Central memory CD4-positive, alpha-beta T cell (primary cell): ENCODE measurements at places on chromosomes 11 and 22.
A peak's percentile ranks its signal among the peaks of the same experiment; 100 is the strongest.

- no peak for DNase-seq
Measured at GRCh38 chr11:126317432-126317755, 13.5 kb downstream of the DCPS start.

DNA sequence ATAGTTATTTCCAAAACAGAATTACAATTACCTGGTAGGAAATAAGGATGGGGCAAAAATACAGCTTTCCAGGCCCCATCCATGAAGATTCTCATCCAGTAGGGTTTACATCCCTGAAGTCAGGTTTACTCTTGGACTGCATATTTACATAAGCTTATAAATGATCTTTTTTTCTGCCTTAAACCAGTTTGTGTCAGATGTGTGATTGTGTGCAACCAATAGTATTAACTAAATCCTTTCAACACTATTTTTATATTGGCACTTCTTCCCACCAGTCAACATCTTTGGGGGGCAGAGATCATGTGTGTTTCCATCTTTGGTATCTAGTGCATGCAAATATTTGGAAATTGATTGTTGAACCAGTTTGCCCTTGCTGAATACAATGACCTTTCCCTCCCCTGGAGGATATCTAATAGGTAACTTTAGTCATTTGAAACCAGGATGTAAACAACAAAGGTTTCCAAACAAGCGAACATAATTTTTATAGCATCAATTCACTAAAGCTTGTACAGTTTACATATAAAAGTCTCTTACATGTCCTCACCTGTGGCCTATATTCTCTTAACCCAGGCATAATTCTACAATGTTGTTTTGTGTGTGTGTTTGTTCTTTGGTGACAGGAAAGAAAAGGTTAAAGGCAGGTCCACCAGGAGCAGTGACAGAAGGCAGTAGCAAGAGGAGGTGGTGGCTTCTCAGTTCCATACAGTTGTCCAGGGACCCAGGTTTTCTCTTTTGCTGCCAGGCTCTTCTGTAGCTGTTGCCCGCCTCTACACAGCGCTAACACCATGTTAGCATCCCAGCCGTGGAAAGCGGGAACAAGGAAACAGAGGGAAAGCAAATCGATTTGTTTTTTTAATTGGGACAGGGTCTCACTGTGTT is 1.7 kb upstream of the ME3 start:
- no peak for DNase-seq

- DNase-seq: no peak
Measured at GRCh38 chr11:94537031-94537600, 6.6 kb upstream of the FUT4 start.

- DNase-seq: no peak
Measured at GRCh38 chr11:66336234-66337102, at the start of gene RIN1. Gene RIN1 (minus strand): TSS chr11:66336434. CDS start chr11:66336402, 32 bp downstream.

DNA sequence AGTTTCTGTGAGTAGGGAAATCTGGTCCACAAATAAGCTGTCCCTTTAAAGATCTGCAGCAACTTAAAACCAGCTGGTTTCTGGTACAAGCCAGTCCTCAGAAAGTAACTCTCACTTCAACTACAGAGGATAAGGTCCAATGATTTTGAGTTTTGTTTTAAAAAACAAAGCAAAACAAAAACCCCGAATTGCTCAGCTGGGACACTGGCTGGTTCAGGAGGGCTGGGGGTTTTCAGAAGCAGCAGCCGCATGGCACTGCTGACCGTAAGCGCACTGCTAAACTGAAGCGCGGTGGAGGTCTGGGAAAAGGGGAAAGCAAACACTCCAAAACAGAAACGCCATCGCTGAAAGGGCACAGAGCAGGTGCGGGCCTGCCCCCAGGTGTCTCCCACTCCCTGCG is 59.7 kb downstream of the MICAL3 start:
- DNase-seq: no peak

DNA sequence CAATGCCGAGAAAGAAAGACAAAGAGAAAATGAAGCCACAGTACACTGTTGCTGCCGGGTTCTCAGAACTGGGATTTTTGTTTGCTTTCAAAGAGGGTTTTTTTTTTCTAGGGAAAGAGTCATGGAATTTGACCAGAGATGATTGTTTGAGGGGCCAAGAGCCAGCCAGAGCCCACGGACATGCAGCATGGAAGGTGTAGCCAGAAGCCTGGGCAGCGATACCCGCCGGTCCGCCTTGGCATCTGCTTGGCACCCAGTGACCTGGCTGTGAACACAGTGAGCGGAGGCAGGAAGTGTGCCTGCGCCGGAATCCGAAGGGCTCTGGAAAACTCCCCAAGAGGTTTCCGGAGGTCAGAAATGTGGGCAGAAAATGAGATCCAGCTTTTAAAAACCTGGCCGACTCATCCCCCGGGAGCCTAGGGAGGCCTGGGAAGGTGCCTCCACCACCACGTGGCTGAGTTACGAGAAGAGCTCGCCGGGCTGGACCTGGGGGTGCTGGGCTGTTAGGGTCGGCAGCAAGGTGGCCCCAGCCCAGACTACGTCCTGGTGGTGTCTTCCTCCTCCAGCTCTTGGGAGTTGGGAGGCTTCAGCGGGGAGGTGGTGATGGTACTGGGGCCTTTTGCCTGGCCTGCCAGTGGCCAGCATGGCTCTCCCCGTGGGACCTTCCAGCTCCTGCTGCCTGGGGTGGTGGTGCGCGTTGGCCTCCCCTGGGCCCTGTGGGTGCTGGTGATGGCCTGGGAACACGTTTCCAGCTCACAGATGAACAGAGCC is 61.6 kb upstream of the PPARA start:
- DNase-seq: no peak

GRCh38 chr11:109062445-109062844 is 359.5 kb upstream of the C11orf87 start:
- DNase-seq: no peak

DNA sequence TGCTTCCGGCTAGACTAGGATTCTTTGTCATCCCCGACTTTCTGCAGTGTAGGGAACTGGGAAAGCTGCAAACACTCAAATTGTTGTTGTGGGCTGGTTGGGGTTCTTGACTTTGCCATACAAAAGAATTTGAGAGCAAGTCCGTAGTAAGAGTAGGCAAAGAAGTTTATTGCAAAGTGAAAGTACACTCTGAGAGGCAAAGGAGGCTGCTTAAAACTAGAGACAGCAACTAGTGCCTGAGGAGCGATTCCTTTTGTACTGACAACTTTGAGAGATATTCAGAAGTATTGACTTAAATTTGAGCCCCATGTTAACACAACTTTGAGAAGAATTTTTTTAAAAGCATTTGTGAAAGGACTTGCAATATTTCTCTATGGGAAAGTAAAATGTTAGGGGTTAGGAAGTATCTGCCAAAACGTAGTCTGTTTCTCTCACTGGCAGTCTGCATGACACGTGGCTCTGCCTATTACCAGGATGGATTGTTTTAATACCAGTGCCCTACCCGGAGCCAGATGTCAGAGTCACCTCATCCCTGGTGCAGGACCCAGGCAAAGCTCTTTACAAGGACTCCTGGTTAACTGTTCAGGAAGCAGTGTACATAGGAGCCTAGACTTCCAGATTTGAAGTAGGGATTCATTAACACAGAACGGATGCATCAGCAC is 85.0 kb upstream of the CLPB start:
- no peak for DNase-seq

GRCh38 chr22:44724859-44725258 is 22.9 kb downstream of the PRR5 start:
- no peak for DNase-seq

- no peak for DNase-seq
Measured at GRCh38 chr11:48101958-48102357, 114.7 kb upstream of the OR4B1 start.

- no peak for DNase-seq
Measured at GRCh38 chr22:37018815-37019308, 385 bp downstream of the TST start.

DNA sequence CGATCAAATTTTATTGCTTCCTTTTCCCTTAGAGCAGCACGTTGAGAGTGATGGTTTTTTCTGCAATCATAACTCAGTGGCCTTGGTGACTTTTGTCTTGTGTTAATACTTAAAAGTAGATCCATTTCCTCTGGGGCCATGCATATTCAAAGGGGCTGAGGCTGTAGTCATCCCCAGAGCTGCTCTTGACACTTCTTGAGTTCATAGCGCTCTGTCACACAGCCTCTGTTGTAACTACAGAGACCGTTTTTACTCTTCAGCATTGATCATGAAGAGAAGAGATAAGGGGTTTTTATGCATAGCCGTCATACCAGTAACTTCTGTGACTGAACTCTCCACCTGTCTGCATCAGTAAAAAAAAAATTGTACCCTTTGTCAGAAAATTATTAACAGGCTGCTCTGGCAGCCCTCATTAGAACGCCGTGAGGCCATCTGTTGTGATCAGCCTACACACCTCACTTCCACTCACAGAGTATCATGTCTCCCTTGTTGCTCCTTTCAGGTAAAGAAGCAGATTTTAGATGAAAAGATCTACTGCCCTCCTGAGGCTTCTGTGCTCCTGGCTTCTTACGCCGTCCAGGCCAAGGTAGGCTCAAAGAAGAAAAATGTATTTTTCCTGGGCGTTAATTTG is 38.4 kb downstream of the NF2 start:
- no peak for DNase-seq

- peak; percentile 13 for DNase-seq
Measured at GRCh38 chr11:34235189-34235588, 122.6 kb downstream of the ABTB2 start.

DNA sequence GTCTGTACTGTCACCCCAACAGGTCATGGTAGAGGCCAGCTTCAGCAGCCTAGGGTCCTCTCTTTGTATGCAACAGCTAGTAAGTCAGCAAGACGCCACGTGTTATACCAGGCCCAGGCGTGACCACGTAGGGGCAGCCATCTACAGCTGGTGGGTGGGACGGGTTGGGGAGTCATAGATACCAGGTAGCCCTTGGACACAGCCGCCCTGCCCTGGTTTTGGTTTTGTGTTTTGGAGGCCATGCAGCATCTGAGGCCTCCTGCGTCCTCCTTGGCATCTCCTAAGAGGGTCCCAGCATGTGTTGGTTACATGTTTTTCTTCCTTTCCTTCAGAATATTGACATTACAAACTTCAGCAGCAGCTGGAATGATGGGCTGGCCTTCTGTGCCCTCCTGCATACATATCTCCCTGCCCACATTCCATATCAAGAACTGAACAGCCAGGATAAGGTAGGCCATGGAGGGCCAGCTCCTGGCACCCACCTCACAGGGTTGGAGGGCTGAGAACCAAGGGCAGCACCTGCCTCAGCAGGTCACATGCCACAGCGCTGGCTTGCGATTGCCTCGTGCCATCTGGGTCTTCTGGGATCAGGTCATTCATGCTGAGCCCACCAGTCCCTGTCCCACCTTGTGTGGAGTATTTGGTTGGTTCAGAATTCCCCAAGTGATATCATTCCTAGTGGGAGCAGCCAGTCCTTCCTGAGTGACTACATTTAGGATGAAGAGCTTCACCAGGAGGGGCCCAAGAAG is 16.0 kb upstream of the ADORA2A start:
- no peak for DNase-seq

DNA sequence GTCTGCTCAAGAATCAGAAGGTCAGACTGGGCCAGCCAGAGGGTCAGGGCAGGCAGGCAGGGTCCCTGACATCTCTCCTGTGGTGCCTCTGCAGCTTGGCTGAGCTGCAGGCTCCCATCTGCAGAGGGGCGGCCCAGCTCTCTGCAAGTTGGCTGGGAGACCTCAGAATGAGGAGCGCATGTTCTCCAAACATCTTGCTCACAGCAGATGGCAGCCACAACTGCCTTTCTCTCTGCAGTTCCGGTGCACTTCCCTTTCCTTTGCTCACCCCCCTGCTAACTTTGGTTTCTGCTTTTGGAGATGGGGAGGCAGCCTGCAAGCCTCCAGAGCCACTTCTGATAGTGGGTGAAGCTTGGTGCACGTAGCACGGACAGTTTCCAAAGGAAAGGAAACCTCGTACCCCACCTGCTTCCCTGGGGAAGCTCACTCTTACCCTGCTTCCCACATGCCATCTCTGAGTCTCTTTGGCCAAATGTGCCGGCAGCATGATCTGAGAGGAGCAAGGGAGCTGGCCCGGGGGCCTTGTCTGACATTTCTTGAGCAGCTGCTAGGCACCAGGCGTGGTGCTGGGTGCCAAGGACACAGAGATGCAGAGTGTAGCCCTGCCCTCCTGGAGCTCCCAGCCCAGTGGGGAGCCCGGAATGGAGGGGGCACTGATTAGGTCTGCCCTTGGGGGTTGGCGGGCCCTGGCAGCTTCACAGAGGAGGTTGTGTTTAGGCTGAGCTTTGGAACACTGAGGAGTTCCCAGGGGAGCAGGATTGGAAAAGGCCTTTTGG is 18.2 kb downstream of the DAGLA start:
- no peak for DNase-seq

DNA sequence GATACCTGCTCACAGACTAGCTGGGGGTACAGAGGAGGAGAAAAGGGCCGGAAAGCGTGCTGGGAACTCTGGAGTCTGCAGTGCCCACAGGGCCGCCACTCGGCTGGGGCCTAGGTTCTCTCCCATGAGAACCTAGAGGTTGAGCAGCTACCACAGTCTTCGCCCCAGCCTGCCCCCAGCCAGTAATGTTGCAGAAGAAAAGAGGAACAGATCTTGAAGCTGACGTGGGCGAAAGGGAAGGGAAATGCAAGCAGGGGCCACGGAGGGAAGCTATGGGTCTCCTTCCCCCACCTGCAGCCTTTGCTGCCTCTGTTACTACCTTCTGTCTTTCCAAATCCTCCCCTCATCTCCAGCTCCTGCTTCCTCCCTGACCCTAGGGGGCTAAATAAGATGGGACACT is 28.8 kb upstream of the P2RY2 start:
- no peak for DNase-seq

DNA sequence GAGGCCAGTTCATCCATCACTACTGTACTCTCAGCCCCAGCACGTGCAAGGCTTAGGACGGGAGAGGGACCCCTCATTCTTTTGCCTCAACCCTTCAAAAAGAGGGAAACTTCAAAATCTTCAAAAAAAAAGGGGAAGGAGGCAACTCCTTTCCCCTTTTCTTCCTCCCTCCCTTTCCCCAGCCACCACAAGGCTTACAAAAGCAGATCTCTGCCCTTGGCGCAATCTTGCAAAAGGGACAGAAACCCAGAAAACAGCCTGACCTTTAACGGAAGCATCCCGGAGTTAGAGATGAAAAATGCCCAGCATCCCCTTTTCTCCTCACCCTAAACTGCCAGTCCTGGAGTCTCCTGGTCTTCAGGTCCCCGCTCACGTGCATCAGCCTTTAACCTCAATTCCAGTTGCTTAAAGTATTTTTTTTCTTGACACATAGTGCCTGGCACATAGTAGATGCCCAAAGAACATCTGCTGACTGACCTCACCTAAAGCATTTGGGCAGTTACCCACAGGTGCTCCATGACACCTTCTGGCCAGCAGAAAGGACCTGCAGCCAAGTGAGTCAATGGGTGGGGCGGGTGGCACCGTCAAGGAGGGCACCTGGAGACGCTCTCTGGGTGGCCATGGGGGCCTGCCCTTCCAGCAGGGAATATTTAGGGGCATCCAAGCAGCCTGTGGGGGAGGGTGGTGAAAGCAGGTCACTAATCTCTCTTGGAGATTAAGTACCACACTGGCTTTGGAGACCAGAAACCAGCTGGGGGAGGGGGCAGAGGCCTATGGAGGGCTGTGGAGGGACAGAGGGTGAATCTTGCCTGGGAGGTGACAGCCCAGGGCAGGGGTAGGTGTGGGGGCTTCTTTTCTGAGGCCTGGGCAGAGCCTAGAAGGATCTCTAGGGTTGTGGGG is 16.3 kb downstream of the NECTIN1 start:
- no peak for DNase-seq

GRCh38 chr22:46452195-46453005 is 85.0 kb downstream of the CELSR1 start:
- no peak for DNase-seq
